ENCODE measurements at places on chromosomes 12 and 14. TPM values are rescaled to one million over a fixed set of nuclear protein-coding genes. Genes with fewer than 3 reads are reported as not detected.

DNA sequence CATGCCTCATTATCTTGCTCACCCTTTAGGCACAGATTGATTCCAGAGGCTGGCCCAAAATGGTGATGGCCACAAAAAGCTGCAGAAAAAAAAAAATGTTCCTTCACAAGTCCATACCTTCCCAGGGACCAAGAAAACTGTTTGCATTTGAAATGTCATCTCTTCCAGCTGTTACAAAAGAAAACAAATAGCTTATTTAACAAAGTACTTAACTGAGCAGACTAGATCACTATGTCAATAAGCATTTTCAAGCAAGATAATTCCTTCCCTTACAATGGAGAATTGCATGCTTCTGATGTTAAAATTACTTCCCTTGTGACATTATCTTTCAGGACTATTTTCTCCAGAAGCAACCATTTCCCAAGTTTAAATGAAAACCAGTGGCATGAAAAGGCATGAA is 377.9 kb upstream of the KITLG start:
- no peak for DNase-seq

- no peak for DNase-seq
Measured at GRCh38 chr14:76121089-76121748, 30.5 kb upstream of the GPATCH2L start.

DNA sequence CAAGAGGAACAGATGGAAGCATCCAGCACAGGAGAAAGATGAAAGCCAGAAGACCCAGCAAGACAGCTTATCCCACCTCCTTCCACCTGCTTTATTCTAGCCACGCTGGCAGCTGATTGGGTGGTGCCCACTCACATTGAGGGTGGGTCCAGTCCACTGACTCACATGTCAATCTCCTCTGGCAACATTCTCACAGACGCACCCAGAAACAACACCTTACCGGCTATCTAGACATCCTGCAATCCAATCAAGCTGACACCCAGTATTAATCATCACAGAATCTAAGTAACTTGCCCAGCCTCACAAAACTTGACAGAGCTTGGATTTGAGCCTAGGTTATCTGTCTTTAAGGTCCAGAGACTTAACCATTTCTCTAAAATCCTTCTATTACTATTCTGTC is 208.9 kb downstream of the PAH start:
- no peak for DNase-seq

DNA sequence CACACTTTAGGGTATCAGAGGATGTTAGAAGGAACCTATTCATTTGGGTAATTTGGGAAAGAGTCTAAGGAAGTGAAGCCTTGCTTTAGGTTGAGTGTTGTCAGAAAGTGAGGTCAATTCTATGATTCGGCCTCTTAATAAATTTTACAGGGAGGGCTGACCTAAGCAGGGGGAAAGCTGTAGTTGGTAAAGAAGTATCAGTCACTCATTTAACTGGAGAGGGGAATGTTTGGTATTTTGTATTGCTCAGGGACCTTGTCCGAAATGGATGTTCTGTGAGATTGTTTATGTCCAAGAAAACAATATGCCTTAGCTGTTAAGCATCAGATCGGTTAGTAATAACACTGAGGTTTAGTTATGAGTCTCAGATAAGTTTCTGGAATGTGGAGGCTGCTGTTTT is 7.3 kb downstream of the CAND1 start:
- DNase-seq, result no peak

DNA sequence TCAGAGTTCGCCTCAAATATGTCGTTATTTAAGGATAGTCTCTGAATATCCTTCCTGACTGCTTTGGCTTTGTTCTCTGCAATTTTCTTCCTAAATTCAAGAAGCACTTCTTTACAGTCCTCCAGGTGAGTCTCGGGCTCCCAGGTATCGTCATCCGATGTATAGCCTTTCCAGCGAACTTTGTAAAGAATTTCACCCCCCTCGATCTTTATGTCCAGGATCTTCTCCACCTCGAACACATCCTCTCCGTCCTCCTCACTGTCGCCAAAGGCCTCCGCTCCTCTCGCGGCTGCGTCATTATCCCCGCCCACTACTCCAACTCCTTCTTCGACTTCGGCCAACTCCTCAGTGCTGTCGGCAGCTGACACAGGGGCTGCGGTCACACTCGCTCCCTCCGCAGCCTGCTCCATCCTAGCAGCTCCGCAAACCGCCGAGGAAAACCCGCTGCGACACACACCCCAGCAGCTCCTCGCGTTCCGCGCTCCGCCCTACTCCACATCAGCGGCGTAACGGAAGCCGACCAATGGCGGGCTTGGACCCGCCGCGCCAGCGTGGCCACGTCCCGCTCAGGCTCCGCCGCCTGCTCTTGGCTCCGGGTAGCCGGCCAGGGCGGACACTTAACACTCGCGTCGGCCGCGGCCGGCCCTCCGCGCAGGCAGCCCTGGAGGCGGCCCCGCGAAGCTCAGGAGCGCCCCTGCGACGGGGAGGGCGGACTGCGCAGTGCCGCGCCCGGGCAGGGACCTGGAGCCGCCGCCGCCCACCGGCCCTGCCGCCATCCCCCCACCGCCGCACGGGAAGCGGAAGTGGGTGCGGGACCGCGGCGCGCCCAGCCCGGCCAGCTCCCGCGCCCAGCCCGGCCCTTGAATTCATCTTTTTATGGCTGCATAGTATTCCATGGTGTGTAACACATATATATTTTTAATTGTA is 4.1 kb downstream of the CD163L1 start:
- DNase-seq, result peak; percentile 26

DNA sequence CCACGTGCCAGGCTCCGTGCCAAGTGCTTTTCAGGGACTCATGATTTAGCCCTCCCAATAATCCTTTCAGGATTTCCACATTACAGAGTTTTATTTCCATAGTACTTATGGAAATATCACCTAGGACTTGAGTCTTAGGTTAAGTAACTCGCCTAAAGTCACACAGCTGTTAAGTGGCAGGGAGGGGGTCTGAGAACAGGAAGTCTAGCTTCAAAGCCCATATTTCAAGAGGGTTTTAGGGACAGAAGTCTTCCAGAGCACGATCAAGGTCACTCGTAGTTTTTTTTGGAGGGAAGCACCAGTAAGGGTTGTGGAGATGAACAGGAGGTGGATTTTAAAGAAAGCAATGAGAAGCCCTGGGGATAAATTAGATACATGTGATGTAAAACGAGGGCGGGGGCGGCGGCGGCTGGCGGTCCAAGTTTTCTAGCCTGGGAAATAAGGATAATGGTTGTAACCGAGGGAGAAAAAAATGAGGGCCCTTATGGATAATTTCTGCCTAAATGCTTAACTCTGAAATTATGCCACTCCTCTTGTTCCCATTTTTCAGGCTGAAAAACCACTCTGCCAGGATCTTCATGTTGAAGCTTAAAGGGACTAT is 192.6 kb upstream of the FOXN3 start:
- DNase-seq, result no peak

- no peak for DNase-seq
Measured at GRCh38 chr12:101777978-101778377, 38.7 kb upstream of the SYCP3 start.

- DNase-seq, result no peak
Measured at GRCh38 chr12:125092108-125092871, 27.1 kb downstream of the AACS start.

GRCh38 chr12:13165617-13166041 is 30.9 kb upstream of the EMP1 start:
- DNase-seq, result peak; percentile 72

DNA sequence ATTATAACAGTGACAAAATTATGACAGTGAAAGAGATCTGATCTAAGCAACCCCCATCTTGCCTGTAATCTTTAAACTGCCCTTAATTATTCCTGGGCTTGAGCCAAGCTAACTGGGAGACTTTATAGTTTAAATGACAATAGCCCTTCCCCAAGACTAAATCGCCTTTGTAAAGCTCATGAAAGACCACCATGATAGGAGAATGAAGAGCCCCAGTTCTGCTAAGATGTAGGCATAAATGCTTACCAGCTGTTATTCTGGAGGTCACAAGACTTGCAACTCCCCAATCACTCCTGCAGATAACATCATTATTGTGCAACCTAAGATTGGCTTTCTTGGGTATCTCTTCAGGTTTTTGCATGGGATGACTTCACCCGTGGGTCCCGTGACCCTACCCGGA is 599.7 kb downstream of the KCNH5 start:
- no peak for DNase-seq

DNA sequence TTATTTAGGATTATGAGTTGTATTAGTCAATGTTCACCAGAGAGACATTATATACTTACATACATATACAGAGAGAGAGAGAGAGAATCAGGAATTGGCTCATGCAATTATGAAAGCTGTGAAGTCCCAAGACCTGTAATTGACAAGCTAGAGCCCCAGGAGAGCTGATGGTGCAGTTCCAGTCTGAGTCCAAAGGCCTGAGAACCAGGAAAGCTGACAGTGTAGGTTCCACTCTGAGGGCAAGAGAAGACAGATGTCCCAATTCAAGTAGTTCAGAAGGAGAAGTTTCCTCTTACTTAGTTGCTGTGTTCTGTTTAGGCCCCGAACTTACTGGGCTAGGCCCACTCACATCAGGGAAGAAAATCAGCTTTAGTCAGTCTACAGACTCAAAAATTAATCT is 76.4 kb upstream of the FICD start:
- DNase-seq, result no peak

DNA sequence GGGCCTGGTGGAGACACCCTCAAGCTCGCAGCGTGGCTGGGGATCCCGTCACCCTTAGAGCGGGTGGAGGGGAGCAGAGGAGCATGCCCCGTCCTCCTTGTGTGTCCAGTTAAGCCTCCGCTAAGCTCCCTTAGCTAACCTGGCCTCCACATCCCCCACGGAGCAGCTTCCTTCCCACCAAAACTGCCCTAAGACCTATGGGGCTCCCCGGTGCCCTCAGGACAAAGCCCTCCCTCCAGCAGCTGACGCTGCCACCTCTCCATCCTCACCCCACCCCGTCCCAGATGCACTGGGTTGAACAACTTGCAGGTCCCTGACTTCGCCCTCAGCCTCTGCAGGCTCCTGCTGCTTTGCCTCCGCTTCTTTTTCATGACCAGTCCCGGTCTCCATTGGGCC is 4.0 kb downstream of the AHNAK2 start:
- no peak for DNase-seq

- DNase-seq, result no peak
Measured at GRCh38 chr12:97555547-97556187, 93.1 kb downstream of the RMST start.

- DNase-seq, result no peak
Measured at GRCh38 chr14:69648480-69649451, 37.4 kb downstream of the SUSD6 start.

GRCh38 chr12:9856894-9857293 is 12.3 kb downstream of the CLEC2B start:
- DNase-seq, result no peak

DNA sequence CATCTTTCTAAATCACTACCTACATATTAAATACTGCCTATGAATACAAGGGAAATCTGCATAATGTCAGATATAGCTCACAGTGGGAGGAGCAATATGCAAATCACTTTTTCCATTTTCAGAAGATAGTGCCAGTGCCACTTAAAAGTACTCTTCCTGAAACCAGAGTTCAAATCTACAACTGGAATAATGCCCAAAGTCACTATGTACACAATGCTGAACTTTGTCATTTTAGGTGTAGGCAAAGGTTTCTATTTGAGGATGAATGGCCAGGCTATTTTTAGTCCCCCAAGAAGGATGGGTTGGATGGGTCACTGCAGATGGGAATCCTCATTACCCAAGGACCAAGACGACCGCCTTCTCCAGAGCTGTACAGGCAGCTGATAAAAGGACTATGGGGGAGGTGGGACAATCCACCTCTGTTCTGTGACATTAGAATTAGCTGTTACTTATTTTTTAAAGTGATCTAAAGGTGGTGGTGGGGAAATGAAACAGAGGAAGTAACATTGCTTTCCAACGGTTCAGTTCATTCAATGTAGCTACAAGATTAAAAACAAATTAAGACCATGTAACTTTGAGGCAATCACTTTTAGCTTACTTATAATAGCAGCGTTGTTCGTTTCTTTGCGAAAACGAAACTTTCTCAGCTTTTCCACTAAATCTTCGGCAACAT is 5.6 kb downstream of the GMFB start:
- DNase-seq, result no peak

- DNase-seq, result no peak
Measured at GRCh38 chr12:66072135-66072534, 58.4 kb downstream of the LLPH start.

DNA sequence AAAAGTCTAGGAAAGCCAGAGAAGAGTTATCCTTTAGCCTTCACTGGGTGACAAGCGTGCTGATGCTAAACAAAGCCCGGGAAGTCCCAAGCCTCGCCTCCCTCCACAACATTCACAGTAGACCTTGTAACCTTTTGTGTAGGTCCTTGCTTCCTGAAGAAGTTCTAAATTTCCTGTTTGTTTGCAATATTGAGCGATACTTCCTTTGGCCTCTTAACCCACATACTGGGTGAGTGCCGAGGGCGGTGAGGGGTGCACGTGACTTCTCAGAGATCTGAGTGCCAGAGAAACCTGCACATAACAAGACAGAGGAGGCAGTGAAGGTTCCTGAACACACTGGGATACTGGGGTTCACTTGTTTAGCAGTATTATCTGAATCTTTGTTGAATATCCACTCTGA is 134.3 kb downstream of the PLXNC1 start:
- no peak for DNase-seq

DNA sequence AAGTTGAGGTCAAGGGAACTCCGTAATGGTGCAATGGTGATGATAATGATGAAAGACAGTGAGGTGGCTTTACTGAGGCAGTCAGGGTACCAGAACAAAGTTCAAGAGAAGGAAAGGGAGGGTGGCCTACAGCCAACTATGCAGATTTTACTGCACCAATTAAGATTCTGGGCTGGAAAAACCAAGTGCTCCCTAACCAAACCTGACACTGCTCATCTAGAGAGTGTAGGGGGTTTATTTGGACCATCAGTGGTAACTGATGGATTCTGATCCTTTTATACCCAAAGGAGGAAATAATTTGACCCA is 387 bp downstream of the LRRC9 start:
- DNase-seq, result no peak

Gene AQP6
- not detected for total RNA-seq

Gene LMNTD1
- total RNA-seq, result not detected

Gene CLEC6A
- not detected for total RNA-seq

Gene FAM181A
- not detected for total RNA-seq

Gene ABCC9
- not detected for total RNA-seq

Gene HVCN1
- total RNA-seq, result 2.8 TPM

Gene TAS2R14
- 3.0 TPM for total RNA-seq
